ENCODE measurements at places on chromosomes 13 and 19.

- DNase-seq = peak; percentile 89
Measured at GRCh38 chr19:12994701-12995595, at the start of gene NFIX. TSS of gene NFIX (plus strand) at chr19:12995475. CDS start at chr19:12995838, 363 bp downstream.

GRCh38 chr19:17866964-17867486 lies 4.7 kb upstream of the SLC5A5 start:
- no peak for DNase-seq

GRCh38 chr13:103471896-103472295 lies 405.7 kb upstream of the SLC10A2 start:
- DNase-seq = peak; percentile 7

DNA sequence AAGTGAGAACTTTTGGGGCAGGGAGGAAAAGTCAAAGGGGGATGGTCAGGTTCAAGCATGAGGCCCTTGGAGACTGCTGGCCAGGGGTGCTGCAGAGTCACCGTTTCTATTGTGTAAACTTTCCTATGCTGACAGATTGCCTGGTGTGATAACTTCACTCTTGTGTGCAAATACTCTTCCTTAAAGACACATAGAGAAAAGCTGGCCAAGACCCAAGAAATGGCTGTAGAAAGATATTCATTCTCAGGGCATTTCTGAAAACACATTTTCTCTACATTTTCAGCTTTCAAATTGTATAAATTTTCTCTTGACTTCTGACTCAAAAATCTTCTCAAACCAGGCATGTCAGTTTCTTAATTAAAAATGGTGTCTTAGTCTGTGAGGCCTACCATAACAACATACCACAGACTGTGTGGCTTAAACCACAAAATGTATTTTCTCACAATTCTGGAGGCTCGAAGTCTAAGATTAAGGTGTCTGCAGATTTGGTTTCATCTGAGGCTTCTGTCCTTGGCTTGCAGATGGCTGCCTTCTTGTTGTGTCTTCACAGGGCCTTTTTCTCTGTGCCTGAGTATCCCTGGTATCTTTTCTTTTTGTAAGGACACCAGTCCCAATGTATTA lies 304.5 kb downstream of the KCNRG start:
- peak; percentile 58 for DNase-seq

GRCh38 chr13:72960541-72960940 lies 98.3 kb upstream of the KLF5 start:
- DNase-seq = no peak

GRCh38 chr19:4012975-4013634 lies 5.6 kb downstream of the PIAS4 start:
- DNase-seq = no peak
